ENCODE measurements at places on chromosomes 5 and 9. TPM values are rescaled to one million over a fixed set of nuclear protein-coding genes. Genes with fewer than 3 reads are reported as not detected.
A peak's percentile ranks its signal among the peaks of the same experiment; 100 is the strongest.

Gene IFNA2
- total RNA-seq: not detected

GRCh38 chr5:56088967-56089829, 94.4 kb upstream of the IL6ST start:
- peak; percentile 56 for DNase-seq

GRCh38 chr5:137264573-137264972, 234.6 kb downstream of the SPOCK1 start:
- no peak for DNase-seq

Gene LMX1B
- total RNA-seq: 1.7 TPM

- no peak for DNase-seq
These were observed 12.8 kb downstream of the OLFM1 start for GRCh38 chr9:135100241-135100681.

- DNase-seq: peak; percentile 67
These were observed 37.6 kb downstream of the ANKRD33B start for GRCh38 chr5:10601246-10602030.

DNA sequence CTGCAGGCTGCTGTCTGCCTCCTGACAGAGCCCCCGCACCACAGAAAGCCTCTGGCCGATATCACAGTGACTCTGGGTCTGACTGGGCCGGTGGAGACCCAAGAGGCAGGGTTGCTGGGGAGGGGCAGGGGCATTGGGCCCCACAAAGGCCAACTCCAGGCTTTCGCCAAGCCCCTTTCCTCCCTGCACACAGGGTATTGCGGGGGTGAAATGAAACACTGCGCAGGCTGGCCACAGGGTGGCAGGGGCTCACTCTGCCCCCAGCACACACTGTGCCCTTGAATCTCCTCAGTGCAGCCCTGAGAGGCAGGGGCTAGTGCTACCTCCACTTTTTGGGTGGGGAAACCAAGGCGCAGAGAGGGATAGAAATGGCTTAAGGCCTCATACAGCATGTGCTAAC, 44.6 kb downstream of the BARX1 start:
- DNase-seq: no peak
